ENCODE measurements at places on chromosomes 4 and X. TPM values are rescaled to one million over a fixed set of nuclear protein-coding genes. Genes with fewer than 3 reads are reported as not detected.

GRCh38 chr4:121885115-121885514, 14.8 kb upstream of the BBS7 start:
- DNase-seq, result no peak

DNA sequence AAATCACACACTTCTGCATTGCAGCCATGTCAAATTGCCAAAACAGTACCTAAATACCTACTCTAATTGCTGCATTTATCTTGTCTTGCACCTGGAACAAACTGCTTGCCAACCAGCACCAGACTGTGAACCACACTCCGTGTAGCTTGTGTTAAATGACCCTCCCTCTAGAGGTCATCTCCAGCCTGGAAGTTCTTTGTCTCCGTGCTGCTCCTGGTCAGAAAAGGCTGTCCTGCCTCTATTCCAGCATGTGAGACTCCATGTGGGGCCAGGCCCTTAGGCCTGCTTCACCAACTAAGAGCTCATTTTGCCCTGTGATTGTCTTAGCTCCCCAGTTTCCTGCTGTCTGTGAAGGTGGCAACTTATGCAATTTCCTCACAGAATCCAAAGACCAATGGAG, 28.3 kb downstream of the CNGA2 start:
- no peak for DNase-seq

DNA sequence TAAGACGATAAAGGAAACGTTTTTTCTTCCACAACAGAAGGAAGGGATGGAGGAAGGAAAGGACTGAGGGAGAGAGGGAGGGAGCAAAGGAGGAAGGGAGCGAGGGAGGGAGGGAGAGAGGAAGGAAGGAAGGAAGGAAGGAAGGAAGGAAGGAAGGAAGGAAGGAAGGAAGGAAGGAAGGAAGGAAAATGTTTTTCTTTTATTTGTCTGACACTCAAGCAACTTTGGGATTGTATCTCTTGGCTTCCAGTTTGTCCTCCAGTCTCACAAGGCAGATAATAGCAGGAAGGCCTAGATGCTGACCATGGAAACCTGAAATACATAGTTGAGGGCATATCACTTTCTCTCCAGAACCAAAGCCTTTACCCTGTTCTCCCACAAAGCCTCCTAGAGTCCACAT, 226.7 kb downstream of the ZNF674 start:
- no peak for DNase-seq

DCX gene
- total RNA-seq, result not detected

NLRP2B gene
- total RNA-seq, result not detected

PLK4 gene
- total RNA-seq, result 2.0 TPM

GRCh38 chr4:52748432-52748831, 2.8 kb downstream of the ERVMER34-1 start:
- no peak for DNase-seq

Data from lower lobe of right lung (tissue), 2 donors.